Right forelimb (tissue), 1 donor: ENCODE measurements at places on chromosomes 5 and 9.

GRCh38 chr5:126066836-126067235 is 356.4 kb upstream of the GRAMD2B start:
- no peak for DNase-seq

GRCh38 chr5:139488260-139488659 is 5.7 kb upstream of the STING1 start:
- DNase-seq, result no peak

DNA sequence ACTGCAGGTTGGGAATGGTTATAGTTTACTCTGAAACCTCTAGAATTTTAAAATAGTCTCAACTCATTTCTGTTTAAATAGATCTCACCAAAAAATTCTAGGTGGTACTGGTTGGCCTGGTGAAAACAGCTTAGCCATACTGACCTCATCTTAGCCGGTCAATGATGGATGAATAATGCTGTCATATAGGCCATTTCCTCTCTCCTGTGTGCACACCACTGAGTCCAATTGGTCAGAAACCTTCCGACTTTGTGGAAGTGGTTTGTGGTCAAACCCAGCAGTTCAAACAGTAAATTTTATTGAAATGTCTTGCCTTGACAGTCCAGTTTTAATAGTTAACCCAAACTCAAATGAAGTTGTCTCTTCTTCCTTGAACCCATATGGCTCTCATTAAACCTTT is 98.6 kb downstream of the GIN1 start:
- no peak for DNase-seq

- DNase-seq, result no peak
Observed at GRCh38 chr9:2255128-2255527, 240.0 kb downstream of the SMARCA2 start.

DNA sequence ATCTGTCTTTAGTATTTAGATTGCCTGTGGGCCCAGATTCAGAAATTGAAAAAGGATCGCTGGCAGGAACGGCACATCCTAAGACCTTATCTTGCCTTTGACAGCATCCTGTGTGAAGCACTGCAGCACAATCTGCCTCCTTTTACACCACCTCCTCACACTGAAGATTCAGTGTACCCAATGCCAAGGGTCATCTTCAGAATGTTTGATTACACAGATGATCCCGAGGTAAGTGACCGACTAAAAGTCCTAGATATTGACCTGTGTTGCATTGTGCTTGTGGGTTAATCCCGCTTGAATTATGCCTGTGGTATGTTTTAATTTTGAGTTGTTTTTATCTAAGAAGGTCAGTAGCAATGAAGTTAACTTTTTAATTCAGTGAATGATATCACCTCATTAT is 14.4 kb downstream of the NCBP1 start:
- no peak for DNase-seq
